Stimulated activated CD4-positive, alpha-beta T cell treated with anti-CD3 and anti-CD28 coated beads, Interleukin-1b, Interleukin-23, amount 100 ng/mL, for 1 hour (primary cell): ENCODE measurements at places on chromosomes 2 and 18.

GRCh38 chr2:172430678-172431077 is 3.3 kb downstream of the ITGA6 start:
- no peak for DNase-seq

DNA sequence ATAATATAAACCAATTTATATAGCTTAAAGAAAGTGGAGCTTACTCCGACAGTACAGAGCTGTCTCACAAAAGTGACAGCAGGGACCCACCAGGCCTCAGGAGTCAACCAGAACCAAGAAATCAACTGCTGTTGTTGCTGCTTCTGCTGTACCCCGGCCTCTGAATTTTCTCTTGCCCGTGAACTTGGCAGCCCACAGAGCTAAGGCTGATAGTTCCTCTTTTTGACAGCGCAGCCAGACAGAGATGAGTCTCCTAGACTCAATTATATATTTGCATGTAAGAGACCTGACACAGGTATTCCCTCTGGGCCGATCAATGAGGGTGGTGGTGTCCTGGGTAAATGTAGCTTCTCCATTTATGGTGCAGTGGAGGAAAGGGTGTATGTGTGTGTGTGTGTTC is 109.4 kb downstream of the KCTD1 start:
- DNase-seq: no peak

- DNase-seq: no peak
Observed at GRCh38 chr2:80364524-80365212, 60.1 kb upstream of the LRRTM1 start.

DNA sequence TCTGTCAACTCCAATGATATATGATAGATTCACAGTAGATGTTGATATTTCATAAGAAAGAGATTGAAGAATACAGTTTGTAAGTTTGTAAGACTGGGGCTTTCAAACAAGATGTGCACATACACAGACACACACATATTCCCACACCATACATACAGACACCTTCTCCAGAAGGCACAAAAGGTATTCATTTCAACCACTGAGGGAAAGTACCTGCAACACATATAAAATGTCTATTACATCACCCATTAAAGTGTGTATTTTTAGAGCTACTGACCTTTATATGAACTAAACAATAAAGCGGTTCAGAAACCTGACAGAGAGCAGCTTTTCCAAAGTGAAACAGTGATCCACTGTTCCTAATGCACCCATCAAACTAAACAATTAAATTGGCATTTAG is 53.3 kb downstream of the CCDC148 start:
- no peak for DNase-seq

- DNase-seq: no peak
Observed at GRCh38 chr18:63195326-63196159, 124.0 kb downstream of the BCL2 start.

DNA sequence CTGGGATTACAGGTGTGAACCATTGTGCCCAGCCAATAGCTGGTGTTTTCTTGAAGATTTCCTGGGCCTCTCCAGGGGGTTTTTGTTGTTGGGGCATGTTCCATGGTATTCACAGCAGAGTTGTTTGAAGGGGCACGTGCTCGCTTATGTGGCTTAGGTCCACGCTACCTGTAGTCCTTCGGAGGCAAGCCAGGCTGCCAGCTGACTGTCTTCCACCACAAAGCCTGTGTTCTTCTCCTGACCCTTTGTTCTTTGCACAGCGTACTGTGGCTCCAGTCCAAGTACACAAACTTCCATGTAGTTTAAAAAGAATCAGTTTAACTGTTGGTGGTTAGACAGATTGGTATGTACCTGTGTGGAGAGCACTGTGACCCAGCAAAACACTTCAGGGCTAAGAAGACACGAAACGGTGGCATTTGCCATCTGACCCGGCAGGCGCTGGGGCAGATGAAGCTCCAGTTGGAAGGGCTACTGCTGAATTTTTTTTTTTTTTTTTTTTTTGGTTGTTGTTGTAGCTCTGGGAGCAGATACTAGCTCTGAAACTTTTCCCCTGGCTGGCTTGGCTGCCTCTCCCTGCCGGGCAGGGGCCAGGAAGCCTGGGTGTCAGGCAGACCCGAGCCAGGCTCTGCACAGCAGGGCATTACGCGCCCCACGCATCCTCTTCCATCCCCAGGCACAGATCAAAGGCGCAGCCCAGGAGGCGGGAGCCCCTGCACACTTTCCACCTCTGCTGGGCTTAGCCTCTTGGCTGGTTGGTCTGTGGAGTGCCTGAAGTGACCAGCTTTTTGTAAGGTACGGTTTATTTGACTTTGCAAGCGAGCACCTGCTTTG is 5.7 kb downstream of the GREB1 start:
- no peak for DNase-seq

GRCh38 chr2:36253086-36253485 is 102.5 kb upstream of the CRIM1 start:
- no peak for DNase-seq

- DNase-seq: no peak
Observed at GRCh38 chr18:63936932-63937393, 12.1 kb upstream of the HMSD start.

DNA sequence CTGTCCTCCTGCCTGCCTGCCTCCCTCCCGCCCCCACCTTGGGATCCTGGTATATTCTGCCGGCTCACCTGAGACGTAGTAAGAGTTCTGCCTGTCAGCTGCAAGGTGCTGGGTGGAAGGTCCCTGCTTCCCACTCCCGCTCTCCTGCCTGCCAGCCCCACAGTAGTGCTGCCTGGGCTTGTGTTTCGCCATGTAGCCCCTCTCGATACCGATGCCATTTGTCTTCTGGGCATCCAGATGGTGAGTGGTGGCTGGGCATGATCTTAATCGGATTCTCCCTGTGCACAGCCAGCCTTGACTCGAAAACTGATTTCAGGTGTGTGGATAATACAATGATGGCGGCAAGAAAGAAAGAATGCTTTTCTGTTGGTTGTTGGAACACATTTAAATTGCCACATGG is 184.9 kb downstream of the AGAP1 start:
- DNase-seq: no peak

DNA sequence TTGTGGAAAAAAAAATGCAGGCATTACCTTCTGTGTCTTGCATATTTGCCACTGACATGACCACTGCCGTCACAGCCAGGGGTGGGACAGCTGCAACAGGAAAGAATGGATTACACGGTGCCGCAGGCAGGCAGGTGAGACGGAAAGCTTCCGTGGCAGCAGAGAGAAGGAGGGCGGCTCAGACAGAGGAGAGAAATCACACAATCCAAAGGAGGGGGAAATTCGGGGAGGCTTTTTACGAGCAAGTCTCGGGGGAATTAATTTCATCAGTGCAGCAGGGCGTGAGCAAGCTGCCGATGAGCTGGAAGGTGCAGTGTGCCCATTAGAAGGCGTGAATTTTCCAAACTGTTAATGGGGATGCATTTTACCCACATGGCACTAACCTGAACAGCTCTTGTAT is 234.8 kb upstream of the PXDN start:
- no peak for DNase-seq

DNA sequence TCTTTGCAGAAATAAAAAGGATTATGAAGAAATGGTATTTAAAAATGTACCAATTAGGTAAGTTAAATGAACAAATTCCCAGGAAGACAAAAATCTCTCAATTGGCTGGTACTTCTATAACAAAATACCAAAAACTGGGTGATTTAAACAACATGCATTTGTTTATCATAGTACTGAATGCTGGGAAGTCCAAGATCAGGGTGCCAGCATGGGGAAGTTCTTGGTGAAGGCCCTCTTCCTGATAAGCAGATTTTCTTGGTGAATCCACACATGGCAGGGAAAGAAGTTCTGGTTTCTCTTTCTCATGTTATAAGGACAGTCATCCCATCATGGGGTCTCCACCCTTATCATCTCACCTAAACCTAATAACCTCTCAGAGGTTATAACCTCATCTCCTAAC is 271.6 kb upstream of the SETBP1 start:
- DNase-seq: no peak

- no peak for DNase-seq
Observed at GRCh38 chr2:132597831-132598230, 72.2 kb downstream of the LYPD1 start.

- DNase-seq: no peak
Observed at GRCh38 chr2:204900487-204900886, 355.2 kb downstream of the PARD3B start.

- no peak for DNase-seq
Observed at GRCh38 chr2:144812288-144812687, 292.4 kb upstream of the ZEB2 start.

GRCh38 chr18:44897411-44897810 is 216.7 kb downstream of the SETBP1 start:
- DNase-seq: no peak

DNA sequence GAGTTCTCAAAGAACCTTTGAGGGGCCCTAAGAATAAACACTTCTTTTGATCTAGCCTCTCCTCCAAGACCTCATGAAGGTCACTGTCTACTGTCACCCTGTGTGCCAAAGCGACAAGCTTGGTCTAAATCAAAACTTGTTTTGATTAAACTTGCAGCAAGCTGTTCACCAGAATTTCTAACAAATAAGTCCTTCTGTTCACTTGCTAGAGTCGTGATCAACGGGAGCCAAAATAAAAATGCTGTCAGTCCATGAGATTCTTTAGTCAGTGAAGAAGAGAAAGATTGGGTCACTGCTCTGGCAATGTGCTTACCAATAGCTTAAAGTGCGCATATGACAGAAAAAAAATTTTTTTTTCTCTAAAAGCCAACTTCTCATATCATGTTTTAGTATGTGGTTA is 53.9 kb upstream of the GALNT5 start:
- DNase-seq: no peak

DNA sequence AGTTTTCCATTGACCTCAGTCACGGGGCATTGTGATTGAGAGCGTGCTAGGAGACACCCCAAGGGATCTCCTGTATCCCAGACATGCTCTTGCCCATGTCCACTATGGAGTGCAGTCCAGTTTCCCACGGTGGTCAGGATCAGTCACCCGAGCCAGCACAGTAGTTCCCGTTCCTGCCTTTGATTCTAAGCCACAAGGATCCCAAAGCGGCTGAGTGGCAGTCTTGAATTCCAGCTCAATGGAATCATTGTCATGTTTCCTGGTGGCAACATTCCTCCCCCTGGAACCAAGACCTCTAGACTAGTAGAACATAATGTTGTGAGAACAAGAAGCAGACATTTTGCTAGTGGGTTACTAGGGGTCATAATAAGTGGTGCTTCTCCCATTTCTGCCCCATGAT is 154.3 kb downstream of the SEPTIN10 start:
- DNase-seq: no peak

- DNase-seq: no peak
Observed at GRCh38 chr2:234147335-234147861, 96.9 kb downstream of the SPP2 start.

GRCh38 chr2:110804915-110805314 is 72.5 kb downstream of the ACOXL start:
- no peak for DNase-seq

GRCh38 chr2:200679127-200679526 is 93.3 kb downstream of the AOX1 start:
- DNase-seq: no peak

DNA sequence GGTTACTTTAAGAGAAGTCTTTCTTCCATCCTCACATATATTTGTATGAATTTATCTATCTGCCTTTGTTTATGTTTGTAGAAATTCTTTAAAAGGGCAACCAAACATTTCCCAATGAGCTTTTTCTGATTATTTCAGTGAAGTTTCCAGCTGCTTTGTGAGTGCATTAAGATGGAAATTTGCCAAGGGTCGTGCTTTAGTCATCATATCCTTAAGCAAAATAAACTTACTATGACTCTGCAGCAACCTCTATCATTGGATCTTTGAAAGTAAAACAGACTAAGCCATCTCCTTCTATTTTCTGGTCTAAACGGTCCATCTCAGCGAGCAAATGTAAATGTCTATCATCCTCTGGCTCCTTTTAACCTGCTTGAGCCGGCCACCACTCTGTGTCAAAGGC is 489.3 kb downstream of the SOX11 start:
- DNase-seq: no peak

GRCh38 chr18:24499814-24500213 is 39.4 kb downstream of the HRH4 start:
- DNase-seq: no peak

- DNase-seq: no peak
Observed at GRCh38 chr2:10190737-10191532, 68.4 kb downstream of the RRM2 start.
